ENCODE measurements at places on chromosomes 16 and 17.

- DNase-seq, result no peak
Measured at GRCh38 chr16:24146518-24146917, 109.6 kb upstream of the CACNG3 start.

DNA sequence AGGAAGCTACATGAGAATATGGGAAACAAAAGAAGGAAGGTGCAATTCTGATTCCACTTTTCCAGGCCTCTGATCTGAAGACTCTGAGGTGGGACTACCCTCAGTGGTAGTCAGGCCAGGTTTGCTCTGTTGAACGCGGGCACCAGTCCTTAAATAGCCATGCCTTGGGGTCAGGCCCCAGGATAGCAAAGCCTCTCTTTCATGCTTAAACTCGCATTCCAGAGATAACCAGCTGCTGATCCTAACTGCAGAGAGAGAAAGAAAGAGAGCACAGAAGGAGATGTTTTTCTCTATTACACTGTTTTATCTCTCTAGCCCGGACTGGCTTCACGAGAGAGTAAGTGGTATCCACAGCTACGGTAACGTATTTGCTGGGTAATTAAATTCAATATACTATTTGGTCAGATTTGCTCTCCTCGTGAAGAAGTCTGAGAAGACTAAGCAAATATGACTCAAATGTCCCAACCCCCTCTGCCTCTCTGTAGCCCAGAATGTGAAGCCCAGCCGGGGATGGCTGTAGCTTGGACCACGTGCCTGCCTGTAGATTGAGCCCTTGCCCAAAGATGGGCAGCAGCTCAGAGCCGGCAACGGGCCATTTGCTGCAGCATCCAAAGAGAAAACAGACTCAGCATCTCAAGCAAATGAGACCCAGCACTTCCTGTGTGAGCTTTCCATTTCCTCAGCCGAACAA, 122.2 kb downstream of the SMG6 start:
- no peak for DNase-seq

- no peak for DNase-seq
Measured at GRCh38 chr16:50369133-50369804, 481 bp upstream of the BRD7 start.

DNA sequence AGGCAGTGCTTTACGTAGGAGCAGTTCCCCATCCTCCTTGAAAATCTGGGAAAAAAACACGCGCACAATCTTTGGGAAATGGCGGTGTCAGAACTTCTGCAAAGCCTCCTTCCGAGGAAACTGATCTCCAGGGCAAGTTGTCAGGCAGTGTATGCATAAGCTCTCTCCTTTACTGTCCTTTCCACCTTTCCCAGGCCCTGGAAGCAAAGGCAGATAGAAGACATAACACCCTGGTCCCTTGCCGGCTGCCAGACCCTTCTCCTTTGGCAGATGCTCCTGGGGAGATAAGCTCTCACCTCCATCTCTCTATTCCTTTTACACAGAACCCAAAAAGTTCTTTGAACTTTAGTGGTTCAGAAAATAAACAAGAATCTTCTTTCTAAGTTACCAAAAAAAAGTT, 12.4 kb downstream of the TOB1 start:
- DNase-seq, result no peak

DNA sequence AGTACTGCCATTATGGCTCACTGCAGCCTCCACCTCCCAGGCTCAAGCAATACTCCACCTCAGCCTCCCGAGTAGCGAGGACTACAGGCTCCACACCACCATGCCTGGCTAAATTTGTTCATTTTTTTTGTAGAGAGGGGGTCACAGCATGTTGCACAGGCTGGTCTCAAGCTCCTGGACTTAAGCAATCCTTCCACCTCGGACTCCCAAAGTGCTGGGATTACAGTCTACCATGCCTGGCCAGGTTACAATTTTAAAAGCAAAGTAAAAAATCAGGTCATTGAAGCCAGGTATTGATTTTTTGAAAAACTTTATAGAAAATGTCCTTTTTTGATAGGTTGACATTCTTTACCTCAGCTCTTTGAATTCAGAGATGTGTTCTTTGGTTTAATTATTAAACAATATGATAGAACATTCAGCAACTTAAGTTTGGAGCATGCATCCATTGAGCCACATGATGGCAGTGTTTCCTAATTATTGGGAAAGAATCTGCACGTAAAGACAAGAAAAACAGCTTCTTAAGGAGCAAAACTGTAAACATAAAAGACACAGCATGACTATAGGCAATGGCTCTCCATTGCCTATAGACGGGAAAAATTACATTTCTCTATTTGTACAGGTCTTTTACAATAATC, 1.7 kb upstream of the SLC16A11 start:
- DNase-seq, result no peak

DNA sequence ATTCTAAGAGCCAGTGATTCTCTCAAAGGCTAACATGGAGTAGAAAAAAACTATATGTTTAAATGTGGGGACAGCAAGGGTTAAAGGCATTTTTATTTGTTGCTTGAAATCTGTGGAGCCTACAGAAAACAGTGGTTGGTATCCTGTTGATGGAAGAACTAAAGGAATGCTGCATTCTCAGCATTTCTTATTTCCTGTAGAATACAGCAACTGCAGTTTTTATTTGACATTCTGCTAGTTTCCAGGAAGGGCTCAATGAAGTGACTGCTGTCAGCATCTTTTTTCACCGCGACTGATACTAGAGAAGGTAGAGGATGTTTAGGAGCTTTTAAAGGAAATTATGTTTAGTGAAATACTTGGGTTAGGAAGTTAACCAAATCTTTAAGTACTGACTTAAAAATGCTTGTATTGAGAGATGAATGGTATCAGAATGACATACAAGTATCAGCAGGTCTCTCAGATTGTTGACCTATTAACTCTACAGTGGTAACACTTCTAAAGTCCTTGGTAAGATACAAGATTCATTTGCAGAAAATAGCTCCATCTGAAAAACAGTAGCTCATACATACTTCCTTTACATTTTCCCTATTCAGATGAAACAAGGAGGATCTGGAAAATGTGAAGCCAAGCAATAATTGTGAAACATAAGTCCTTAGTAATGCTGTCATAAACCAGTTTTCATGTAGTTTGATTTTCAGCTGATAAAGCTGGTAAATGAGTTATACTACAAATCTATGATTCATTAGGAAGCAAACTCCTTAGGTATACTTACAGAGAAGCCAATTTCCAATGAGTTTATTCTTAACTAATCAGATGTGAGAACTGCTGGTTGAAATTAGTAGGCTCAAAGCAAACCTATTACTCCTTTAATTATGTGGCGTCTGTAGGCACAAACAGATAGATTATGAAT, 15.2 kb downstream of the CLTC start:
- DNase-seq, result no peak

DNA sequence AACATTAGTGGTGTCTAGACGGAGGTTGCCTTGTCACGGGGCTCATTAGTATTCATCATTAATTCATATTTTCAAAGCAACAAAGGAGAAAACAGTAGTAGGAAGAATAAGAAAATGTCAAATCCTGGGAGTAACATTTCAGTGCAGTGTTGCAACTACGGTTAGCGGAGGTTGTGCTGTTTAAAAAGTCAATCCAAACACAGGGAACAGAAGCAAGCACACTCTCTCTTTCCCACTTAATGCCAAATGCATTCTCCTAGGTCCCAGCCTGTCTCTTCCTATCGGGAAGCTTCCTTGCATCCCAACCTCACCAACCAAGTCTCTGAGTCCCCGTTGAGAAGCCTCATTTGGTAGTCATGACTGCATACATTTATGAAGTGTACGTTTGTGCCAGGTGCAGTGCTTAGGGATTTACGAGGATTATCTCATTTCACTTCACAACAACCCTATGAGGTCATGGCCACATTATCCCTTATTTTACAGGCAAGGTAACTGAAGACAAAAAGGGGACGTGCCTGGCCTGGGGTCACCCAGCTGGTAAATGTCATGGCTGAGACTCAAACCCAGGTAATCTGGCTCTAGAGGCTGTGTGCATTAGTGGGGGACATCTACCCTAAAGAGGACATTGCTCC, 283.6 kb upstream of the SALL1 start:
- no peak for DNase-seq
